SJSA1 (cell line): ENCODE measurements at places on chromosomes 5 and 9.

- DNase-seq: no peak
These were observed 47.7 kb downstream of the PWWP2A start for GRCh38 chr5:160071516-160071915.

DNA sequence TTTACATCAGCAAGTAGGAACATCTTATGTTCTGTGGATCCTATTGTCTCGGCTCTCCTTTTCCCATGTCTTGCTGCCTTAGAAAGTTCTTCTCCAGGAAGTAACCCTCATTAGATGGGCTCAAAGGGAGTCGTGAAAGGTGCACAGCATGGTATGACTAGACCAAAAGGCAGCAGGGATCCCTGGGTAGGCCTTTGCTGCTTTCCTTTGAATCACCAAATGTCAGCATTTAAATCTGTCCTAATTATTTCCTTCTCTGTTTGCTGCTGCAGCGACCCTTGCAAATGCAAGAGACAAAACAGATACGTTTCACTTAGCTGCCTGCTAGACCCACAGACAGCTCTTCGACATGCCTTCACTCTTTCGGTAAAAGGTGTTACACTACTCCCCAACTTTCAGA, 218.4 kb downstream of the ACTL7B start:
- no peak for DNase-seq

DNA sequence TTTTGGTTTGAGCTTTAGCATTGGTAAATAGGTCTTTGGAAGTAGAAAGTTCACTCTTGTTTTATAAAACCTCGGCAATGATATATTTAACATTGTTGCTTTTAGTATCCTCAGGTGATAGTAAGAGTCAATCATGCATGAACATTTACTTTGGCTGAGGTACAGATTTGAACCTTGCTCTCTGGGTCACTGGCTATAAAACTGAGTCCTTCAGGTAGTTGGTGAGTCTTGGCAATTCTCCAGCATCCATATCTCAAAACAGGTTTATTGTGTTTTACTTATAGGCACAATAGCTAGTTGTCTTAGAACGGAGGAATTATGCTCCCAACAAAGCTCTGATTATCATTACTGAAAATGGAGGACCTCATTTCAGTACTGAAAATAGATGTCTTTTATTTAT, 75.1 kb downstream of the MAT2B start:
- DNase-seq: no peak

DNA sequence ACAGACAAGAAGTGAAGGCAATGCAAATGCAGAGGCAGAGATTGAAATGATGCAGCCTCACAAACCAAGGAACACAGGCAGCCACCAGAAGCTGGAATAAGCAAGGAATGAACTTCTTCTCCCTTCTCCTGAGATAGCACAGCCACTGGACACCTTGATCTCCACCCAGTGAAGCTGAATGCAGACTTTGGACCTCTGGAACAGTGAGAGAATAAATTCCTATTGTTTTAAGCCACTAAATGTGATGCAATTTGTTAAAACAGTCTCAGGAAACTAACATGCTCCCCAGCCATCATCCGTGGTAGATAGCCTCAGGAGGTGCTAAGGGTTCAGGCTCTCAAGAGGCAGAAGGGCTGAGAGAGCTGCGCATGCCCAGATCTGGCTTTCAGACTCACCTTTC, 512.2 kb upstream of the ZNF608 start:
- DNase-seq: no peak

DNA sequence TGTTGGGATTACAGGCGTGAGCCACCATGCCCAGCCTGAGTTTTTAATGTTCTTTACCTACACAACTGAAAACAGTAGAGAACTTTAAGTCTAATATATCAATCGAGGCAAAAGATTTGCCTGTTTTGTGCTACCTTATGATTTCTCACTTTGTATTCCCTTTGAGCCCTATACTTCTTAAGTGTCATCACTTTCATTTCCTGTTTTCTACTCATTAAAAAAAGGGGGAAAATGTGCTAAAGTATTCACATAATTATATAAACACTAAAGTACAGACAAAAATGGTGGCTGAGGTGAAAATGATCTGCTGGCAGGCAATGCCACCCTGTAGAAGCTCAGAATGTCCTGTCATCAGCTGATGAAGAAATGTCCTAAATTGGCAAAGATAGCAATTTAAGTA, 23.6 kb downstream of the ATG10 start:
- DNase-seq: no peak

GRCh38 chr5:3026099-3026498, 274.6 kb upstream of the IRX2 start:
- DNase-seq: no peak

GRCh38 chr9:101138509-101138908, 110.0 kb downstream of the PLPPR1 start:
- DNase-seq: no peak

DNA sequence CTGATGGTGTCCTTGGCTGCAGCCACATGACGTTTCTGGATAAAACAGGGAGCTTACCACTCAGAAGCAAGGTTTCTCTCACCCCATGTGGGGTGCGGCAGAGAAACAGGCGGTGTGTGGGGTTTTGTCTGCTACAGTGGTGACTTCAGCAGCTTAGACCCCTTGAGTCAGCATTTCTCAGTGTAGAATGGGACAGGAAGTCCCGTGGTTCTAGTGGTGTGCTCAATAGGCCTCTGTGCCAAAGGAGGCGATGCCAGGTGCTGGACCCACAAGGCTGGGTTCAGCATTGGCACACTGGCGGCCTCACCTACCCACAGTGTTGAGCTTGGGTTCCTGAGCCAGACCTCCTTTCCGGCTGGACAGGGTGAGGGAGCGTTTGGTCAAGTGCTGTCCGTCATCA, 125.2 kb upstream of the SMIM23 start:
- DNase-seq: no peak

DNA sequence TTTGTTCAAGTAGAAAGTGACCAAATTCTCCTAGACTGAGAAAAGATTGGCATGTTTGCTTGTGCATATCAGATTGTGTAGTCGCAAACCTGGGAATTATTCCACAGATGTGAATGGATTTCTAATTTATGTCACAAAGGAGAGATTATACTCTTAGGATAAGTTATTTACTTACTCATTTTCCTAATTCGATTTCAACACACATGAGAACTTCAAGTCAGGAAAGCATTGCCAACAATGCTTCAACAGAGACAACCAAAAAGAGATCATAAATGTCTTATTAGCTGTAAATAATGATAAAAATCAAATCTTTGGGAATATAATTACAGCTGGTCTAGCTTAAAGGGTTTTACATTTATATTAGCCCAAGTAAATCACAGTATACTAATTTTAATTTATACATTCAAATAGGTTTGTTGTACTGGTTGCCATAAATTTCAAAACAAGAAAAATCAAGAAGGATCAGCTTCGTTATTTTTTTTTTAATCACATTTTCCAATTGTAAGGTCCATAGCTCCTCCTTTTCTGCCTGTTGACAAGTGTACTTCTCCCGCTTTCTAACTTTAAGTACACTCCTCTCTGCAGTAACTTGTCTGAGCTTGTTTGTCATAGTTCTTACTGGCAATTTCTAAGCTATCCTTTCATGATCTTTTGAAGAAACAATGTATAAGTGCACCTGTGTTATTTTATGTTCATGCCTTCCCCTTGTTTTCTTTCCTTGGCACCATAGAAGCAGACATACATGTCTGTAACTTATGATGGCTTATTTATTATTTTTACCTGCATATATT, 246.6 kb downstream of the DEPDC1B start:
- DNase-seq: no peak

- DNase-seq: no peak
These were observed 55.0 kb downstream of the TNPO1 start for GRCh38 chr5:72871366-72872024.

DNA sequence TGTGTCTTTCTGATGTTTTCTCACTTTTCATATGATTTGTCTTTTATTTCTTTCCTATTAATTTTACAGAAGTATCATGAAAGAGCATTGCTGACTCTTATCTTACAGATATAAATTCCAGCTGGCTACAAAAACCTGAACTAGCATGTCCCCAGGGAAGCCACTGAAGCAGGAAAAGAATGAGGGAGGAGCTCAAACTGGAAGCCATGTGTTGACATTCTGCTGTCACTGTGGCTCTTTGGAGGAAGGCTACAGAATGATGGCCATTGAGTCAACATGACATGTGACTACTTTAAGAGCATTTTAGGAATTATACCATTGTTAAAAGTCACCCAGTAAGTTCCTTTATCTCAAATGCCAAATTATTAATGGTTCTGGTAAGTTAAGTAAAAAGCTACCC, 638.3 kb upstream of the DMAC1 start:
- DNase-seq: no peak

GRCh38 chr5:13412040-13412595, 532.4 kb downstream of the DNAH5 start:
- DNase-seq: no peak

- no peak for DNase-seq
These were observed 63.5 kb downstream of the GPR21 start for GRCh38 chr9:123096987-123097386.

DNA sequence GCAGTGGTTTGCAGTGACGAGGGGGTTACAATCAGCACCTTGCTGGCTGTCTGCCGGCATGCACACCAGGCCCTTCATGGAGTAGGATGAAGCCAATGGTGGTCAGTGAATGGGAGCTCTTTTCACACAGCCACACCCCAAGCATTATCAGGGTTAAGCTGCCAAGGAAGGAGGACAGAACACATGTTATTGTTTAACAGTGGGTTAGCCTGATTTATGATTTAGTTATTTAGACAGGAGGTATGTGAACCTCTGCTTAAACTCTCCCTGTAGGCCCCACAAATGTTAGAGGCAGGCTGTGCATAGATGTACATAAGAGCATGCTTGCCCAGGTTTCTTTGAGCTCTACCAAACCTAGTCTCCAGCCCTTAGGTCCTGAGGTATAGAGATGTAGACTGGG, 262.9 kb downstream of the SPOCK1 start:
- no peak for DNase-seq

- peak; percentile 63 for DNase-seq
These were observed 937 bp upstream of the HMGCR start for GRCh38 chr5:75335952-75336614.

DNA sequence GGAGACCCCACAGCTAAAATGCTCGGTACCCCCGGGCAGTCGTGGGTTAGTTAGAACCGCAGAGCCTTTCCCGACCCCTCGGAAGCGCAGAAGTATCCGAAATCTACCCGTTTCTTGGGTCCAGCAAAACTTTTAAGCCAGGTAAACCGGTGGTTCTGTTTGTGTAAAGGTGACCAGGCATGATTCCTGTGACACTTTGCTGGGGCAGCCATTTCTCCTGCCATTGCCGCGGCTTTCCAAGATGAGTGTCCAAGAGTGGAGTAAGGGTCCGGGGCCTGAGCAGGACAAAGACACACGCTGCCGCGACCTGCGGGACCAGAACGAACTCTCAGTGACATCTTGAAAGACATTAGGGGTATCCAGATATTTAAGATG, 655 bp downstream of the MARVELD2 start:
- DNase-seq: no peak

DNA sequence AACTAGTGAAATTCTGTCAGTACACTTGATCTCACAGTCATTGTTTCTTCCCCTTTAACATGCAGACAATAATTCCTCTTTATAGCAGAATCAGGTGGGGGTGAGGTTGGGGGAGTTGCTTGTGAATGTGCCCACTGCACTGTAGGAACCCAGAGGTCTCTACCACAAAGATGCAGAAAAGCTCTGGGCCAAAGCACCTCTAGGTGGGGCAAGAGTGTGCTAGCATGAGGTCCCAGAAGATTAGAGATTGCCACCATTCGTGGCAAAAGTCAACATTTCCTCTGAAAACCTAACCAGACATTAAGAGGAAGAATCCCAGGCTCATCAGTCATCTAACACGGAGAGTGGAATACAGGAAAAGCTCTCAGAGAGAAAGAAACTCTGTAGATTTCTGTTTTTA, 74.5 kb downstream of the PTCD2 start:
- peak; percentile 8 for DNase-seq

DNA sequence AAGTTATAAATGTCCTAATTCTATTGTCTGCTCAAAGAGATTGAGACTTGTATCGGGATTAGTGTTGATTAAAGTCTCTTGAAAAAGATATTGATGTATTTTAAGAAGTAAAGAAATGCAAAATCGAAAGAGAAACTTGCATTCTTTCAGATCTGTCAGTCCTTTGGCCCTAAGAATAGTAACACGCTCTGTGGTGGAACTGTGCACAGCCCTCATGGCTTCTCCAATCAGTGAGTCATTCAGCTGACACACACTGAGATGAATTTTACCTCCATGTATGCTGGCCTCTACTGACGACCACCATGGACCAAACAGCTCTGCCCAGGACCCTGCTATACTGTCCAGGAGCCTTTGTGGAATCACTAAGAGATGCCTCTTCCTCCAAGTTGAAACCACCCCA, 232.4 kb downstream of the ESM1 start:
- DNase-seq: peak; percentile 56

DNA sequence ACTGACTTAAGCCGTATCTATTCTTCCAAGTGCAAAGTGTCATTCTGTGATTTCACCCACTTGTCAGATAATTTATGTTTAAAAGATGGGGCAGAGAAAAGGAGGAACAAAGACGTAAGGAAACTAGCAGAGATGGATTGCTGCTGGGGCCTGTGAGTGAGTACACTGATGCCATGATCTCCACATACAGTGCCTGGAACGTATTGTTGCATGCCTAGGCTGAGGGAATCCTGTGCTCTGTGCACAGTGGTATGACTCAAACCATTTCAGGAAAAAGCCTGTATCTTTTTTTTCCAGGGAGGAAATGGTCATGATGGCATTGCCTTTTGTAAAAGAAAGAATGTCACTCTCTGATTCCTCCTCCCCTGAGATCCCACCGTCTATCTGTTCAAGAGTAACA, 359.5 kb upstream of the ADAMTS16 start:
- DNase-seq: no peak

GRCh38 chr9:33795281-33795680, at the start of gene PRSS3:
Gene PRSS3 (plus strand): TSS chr9:33795561. CDS start chr9:33795574, 13 bp downstream.
- DNase-seq: no peak

- DNase-seq: no peak
These were observed 118.9 kb upstream of the ELL2 start for GRCh38 chr5:96080557-96080956.

DNA sequence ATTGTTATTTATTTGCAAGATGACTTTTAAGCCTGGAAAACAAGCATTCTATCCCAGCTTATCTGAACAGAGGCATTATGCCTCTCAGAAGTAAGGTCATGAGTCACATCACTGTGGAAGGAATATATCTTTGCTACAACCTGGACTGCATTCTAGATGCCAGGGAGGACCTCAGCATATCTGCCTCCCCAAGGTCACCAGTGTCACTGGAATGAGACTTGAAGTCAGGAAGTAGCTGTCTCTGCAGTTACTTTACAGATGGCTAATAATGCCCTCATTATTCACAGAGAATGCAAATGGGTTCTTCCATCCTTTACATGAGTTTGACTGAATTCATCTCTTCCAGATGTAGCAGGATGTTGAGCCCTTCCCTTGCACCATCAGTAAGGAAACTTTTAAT, 4.4 kb upstream of the FAM13B start:
- DNase-seq: no peak

- no peak for DNase-seq
These were observed 56.0 kb downstream of the KIAA0825 start for GRCh38 chr5:94562327-94562971.

- no peak for DNase-seq
These were observed 17.2 kb downstream of the PAM start for GRCh38 chr5:102772273-102772672.
